ENCODE measurements at places on chromosomes 5 and 9.

GRCh38 chr5:4831325-4831724 is 308.8 kb upstream of the ADAMTS16 start:
- no peak for DNase-seq

DNA sequence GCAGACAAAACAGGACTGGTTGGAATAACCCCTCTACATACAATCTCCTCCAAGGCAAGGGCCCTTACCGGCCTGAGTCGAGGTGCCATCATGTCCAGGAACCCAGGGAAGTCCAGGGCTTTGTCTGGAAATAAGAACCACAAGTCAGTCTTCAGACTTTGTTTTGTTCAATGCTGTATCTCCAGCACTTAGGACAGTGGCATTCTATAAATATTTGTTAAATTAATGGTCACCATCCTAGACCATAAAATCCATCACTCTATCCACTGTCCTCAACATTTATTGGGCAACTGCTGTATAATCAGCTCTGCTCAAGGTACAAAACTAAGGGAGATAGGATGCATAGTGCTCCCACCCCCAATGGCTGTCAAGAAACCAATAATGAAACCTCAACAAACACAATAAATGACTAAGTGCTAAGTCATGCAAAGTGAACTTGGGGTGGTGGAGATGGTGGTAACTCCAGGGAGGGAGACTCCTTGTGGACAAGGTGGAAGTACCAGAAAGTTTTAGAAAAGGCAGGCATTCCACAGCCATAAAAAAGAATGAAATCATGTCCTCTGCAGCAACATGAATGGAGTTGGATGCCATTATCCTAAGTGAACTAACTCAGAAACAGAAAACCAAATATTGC is 5.0 kb downstream of the RELL2 start:
- no peak for DNase-seq

DNA sequence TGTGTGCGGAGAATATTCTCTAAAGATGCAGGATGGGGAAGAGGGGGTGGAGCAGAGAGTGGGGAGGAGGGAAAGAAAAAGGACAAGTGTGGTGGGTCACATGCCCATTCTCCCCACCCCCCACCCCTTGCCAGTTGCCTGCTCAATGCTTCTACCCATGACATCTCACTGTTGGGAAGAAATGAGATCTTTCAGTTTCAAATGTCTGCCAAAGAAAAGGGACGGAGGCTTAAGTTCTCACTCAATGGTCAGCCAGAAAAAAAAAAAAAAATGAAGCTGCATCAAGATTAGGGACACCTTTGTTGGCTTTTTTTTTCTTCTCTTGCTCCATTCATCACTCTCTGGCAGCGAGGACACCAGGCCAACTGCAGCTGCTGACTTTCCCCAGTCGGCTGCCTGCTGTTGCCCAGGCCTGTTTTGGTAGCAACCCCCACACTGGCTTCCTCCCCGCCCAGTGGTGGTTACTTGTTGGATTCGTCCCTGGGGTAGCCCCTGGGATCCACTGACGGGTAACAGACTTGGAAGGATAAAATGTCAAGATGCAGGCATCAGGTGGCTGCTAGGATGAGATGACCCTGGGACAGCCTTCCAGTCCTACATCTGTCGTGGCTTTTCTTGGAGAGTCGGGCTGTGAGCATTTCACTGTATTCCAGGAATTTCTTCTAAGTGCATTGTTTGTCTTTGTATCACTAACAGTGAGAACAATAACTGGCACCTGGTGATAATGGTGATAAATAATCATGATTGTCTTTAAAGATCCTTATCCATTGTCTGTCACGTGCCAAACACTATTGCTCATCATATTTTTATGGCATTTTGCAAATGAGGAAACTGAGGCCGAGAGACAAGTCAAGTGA is 9.1 kb downstream of the WWC1 start:
- no peak for DNase-seq

- no peak for DNase-seq
Observed at GRCh38 chr5:176470539-176470938, 22.4 kb downstream of the FAF2 start.

- no peak for DNase-seq
Observed at GRCh38 chr9:134785325-134786108, 95.1 kb upstream of the FCN2 start.

GRCh38 chr5:151738125-151738848 is 20.1 kb downstream of the ATOX1 start:
- no peak for DNase-seq

All from RPMI8226 (cell line).